ENCODE measurements at places on chromosomes 16 and 17.

- no peak for DNase-seq
Observed at GRCh38 chr17:78852709-78853121, 12.1 kb upstream of the USP36 start.

DNA sequence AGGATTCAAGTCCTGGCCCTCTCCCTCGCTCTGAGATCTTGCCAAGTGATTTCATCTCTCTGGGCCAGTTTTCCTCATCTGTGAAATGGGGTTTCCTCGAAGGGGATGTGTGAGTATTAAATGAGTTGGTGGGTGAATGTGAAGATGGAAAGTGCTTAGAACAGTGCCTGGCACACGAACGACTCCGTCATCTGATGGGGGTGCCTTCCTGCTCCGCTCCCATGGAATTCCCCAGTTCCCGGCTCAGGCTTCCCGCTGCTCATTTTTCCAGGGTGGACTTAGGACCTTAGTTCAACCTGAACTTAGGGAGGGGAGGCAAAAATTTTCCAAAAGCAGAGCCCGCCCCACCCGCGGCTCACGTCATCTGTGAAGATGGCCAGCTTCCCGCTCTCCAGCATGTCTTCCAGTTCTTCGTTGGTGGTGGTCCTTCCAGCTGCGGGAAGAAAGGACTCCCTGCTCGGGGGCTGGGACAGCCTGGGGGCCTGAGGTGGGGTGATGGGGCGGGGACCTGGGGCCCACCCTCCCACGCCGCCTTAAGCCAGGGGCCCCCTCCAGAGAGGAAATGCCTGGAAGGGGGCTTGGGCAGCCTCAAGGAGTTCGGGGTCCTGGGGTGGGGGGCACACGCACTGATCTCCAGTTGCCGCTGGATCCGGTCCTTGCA lies 11.4 kb downstream of the HSD3B7 start:
- no peak for DNase-seq

DNA sequence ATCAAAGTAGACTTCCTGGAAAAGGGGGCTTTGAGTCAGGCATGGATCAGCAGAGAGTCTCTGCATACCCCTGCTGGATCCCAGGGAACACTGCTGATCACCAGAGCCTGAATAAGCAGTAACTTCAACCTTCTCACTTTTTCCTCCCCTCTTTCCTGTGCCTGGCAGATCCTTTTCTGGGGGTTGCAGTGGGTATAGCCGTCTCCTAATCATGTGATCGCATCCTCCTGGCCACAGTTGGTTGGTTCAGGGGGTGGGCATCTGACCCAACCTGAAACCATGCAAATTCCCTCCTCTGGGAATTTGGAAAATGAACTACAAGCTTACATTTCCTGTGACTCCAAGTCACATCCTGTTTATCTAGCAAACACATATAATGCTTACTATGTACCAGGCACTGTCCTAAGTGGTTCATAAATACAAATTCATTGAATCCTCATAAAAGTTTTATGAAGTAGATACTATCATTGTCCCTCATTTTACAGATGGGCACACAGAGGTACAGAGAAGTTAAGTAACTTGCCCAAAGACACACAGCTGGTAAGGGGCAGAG lies 120.3 kb downstream of the AXIN2 start:
- no peak for DNase-seq

- no peak for DNase-seq
Observed at GRCh38 chr16:11160676-11161115, 95.3 kb downstream of the SOCS1 start.

- peak; percentile 56 for DNase-seq
Observed at GRCh38 chr16:53022374-53022773, 30.3 kb downstream of the CHD9NB start.

DNA sequence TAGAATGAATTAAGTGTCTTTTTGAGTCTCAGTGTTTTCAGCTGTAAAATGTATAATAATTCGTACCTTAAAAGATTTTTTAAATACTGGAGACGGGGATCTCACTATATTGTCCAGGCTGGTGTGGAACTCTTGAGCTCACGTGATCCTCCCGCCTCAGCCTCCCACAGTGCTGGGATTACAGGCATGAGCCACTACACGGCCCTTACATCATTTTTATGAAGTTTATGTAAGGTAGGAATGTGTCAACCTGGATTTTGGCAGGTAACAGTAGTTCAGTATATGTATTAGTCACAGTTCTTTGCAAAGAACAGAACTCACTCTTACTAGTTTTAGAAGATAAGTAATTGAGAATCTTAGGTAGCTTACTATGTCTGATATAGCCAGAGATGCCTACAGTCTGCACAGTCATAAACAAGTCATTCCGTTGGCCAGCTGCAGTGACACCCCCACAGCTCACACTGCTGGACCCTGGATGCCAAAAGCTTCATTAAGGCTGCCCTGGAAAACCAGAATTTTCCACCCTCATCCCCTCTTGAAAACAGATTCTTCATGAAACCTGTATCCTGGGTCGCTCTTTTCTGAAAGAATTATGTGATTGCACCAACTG lies 583 bp upstream of the COX6A2 start:
- no peak for DNase-seq

DNA sequence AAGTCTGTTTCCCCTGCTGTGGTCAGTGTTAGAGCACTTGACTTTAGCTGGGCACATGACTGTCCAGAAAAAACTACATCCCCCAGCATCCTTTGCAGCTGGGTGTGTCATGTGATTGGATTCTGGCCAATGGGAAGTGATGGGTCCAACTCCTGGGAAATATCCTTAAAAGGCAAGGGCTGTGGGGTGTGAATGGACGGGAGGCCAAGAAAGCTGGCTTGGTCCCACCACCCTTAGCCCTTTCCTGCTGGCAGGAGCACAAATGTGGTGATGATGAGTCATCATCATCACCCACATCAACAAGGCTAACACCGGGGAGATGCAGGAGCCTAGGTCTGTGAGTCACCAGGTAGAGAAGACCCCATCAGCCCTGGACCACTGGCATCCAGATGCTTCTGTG lies 341.7 kb downstream of the C16orf95 start:
- no peak for DNase-seq

GRCh38 chr17:74994440-74994839 lies 7.0 kb downstream of the CDR2L start:
- no peak for DNase-seq

DNA sequence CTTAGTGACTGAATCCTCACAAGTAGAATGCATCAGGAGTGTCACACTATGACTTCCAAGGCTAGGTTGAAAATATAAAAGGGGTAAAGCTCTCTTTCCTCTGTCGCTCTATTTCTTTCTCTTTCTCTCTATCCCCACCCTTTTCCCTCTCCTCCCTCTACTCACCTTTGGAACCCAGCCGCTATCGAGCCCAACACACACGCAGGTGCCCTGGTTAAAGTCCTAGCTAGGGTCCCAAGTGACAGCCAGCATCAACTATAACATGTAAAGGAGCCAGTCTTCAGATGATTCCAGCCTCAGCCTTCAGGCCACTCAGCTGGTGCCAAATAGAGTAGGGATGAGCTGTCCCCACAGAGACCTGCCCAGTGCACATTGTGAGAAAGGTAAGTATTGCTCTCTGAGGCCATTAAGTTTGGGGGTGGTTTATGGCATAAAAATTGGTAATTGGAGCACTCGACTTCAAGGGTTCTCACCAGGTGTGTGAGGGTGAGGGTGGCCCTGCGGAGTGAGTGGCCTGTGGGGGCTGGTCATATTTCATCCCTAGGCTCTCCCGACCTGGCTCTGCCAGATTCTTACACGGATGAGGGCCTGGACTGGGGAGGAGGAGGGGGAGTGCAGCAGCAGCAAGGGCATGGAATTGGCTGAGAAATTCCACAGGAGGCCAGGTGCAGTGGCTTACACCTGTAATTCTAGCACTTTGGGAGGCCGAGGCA lies 14.9 kb upstream of the C16orf54 start:
- no peak for DNase-seq

GRCh38 chr16:27843800-27844199 lies 219.7 kb downstream of the GSG1L start:
- DNase-seq, result no peak

DNA sequence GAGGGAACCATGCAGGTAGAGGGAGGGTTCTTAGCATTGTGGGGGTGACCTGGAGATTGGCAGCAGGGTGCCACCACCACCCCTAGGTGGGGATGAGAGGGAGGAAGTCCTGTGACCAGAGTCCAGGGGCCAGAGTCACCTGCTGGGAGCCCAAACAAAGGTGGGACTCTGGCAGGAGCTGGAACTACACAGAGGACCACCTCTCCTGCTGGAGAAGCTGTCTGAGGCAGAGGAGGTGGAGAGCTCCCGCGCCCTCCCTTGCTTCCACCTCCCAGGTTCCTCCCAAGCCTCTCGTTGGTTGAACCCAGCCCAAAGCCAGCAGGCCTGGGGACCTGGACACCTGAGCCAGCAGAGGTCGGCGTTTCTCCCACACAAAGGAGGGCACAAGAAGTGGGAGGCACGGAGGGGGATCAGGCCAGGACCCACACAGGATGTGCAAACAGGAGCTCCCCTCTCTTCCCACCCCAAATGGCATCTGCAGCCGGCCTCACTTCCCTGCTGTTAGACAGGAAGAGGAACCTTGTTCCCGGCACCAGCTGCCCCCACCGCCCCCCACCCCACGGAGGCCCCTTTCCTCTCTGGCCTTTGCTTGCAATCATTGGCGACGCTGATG lies 154.6 kb downstream of the SEC14L1 start:
- no peak for DNase-seq

- DNase-seq, result no peak
Observed at GRCh38 chr17:75260641-75261335, 618 bp downstream of the GGA3 start.

GRCh38 chr16:11315510-11315909 lies 29.7 kb upstream of the RMI2 start:
- DNase-seq, result no peak

GRCh38 chr16:76292218-76292617 lies 15.0 kb downstream of the CNTNAP4 start:
- DNase-seq, result no peak

- DNase-seq, result no peak
Observed at GRCh38 chr17:47707884-47708283, 13.9 kb downstream of the TBKBP1 start.

Measured in renal cortex interstitium (tissue), 15 donors.